ENCODE measurements at places on chromosomes 7 and 10.

DNA sequence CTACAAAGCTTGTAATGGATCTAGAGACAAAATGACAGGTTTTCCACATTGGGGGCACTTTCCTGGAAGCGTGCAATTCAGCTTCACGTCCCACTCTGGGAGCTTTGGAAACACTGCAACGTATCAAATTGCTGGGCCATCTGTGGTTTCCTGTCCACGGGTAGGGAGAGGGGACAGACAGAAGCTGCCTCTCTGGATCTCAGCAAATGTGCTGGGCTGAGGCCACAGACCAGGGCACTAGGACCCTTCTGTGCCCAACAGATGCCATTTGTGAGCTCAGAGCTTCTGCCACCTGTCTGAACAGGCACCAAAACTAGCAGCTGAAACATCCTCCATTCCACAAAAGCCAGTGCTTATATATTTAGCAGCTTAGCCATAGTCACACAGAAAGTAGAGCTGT, 40.9 kb upstream of the FRMD4A start:
- no peak for DNase-seq

GRCh38 chr7:2670720-2671391, 17.1 kb upstream of the AMZ1 start:
- peak; percentile 26 for DNase-seq

GRCh38 chr7:47197486-47197885, 384.4 kb downstream of the TNS3 start:
- no peak for DNase-seq

GRCh38 chr10:13917791-13918190, 331.0 kb downstream of the PRPF18 start:
- no peak for DNase-seq

GRCh38 chr10:1966712-1967376, 229.5 kb upstream of the ADARB2 start:
- no peak for DNase-seq

DNA sequence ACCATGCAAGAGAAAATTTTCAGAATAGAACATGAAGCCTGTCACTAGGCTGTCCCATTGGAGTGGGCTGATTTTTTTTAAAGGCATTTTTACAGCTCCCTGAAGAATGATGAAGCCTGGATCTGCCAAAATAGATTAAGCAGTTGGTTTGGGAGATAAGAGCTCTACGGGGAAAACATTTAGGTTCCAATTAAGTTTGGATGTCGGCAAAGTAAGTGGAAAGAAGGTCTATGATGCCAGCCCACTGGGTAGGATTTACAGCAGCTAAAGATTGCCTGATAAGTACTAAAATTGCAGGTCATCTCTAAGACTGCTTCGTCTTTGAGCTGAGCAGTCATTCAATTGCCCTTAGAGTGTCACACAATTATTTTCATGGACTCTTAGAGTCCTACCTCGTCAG, 939.2 kb upstream of the CELF2 start:
- DNase-seq, result no peak

DNA sequence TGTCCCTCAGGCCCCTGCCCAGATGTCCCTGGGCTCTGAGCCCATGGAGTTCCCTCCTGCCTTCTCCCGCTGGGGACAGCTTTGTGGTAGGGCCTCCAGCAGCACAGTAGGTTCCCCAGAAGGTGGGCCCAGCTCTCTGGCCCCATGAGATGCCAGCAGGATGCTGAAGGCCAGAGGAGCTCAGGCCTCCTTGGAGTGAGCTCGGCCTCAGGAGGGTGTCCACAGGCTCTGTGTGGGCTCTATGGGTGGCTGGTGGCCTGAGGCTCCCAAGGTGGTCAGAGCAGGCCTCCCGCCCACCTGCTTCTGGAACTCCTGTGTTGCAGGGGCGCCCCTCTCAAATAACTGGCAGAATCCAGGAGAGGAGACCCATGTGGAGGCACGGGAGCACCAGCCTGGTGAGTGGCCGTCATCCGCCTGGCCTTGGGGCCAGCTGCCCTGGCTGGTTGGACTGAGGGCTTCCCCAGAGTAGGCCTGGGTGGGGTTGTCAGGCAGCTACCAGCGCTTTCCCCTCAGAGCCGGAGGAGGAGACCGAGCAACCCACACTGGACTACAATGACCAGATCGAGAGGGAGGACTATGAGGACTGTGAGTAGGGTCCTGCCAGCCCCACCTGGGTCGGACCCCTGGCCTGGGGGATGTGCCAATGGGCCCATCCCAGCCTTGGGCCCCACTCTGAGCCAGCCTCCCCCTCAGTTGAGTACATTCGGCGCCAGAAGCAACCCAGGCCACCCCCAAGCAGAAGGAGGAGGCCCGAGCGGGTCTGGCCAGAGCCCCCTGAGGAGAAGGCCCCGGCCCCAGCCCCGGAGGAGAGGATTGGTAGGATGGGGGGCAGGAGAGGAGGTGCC, 3.2 kb downstream of the AEBP1 start:
- DNase-seq, result no peak

DNA sequence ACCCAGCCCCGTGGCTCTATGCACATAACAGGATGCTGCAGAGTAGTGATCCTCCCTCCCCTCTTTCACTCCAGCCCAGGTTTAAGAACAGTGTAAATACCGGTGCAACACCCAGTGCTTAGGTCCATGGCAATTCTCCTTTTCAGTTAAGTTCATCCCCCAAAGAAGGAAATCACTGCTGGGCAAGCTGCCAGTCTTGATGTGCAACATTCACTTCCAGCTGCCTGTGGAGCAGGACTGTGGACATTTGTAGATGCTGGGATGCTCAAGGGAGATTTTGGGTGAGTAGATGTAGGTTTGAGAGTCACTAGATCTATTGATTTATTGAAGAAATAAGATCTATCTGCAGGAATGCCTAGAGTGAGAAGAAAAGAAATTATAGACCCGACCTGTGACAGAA, 294.3 kb upstream of the KIAA1217 start:
- DNase-seq, result no peak

DNA sequence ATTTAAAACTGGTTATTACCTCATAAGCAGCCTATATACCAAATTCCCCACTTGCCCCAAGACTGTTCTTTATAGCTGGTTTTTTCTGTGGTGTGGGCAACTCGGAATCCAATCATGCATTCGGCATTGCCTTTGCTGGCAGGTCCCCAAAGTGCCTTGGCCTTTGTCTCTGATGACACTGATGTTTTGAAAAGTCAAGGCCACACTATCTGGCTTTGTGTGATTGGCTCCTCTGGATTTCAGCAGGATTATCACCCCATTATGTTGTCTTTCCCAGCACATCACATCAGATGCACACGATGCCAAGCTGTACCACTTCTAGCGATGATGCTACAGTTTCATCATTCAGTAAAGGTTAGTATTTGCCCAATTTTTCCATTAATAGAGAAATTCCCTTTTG, 97.7 kb downstream of the USP6NL start:
- no peak for DNase-seq

GRCh38 chr7:71323726-71324125, 191.8 kb downstream of the GALNT17 start:
- no peak for DNase-seq

GRCh38 chr10:58241346-58241745, 26.3 kb downstream of the IPMK start:
- no peak for DNase-seq

GRCh38 chr10:1449572-1450205, 287.6 kb downstream of the ADARB2 start:
- DNase-seq, result no peak

DNA sequence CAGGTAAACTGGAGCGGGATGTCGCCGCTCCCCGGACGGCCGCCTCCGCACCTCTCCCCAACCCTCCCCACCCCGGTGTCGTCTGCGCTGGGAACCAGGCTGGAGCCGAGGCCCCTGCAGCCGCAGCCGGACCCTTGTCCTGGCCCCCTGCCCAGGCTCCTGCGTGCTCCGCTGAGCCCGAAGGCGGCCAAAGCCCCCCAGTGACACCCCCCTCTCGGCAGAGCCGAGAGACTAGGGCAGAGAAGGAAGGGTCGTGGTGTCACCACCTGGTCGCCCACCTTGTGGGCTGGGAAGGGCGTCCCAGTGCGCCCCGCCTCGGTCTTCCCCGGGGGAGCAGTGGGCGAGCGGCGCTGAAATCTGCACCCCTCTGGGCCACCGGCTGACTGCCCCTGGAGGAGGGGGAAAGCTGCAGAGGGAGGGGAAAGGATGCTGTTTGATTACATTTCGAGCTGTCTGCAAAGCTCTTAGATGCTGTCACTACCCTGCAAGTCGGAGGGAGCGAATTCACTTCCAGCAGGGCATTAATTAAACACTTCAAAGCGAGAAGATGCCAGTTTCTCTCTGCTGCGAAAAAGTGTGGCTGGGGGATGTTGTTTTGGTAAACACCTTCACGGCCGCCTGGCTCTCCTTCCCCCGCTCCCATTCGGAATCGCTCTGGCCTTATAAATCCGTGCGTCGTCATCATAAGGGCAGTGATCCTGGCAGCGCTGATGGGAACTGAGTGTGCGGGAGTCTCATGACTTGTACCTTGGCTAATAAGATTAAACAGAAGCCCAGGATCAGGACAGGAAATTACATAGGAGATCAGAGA, 622 bp downstream of the DYNC1I1 start:
- DNase-seq, result no peak

- DNase-seq, result no peak
Measured at GRCh38 chr10:117441812-117442443, 66.7 kb upstream of the PDZD8 start.

GRCh38 chr7:83153419-83153818, 9.3 kb downstream of the PCLO start:
- no peak for DNase-seq

DNA sequence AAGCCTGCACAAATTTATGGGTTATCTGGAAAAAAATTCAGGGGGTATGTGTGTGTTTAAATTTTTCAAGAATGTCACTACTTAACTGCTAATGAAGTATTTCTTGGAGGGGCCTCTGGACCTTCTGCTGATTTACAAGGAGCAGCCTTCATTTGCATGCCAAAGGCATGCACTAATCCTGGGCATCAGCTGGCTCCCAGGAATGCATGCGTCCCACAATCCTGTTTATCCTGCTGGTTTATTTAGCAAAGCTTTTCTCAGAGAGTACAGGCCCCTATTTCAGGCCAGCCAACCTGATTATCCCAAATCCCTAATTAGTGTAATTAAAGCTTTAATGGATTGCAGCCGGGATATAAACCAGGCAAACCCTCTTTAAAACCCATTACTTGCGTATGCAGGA, 170.4 kb downstream of the TAX1BP1 start:
- DNase-seq, result no peak

GRCh38 chr10:27225642-27226257, 14.8 kb downstream of the ACBD5 start:
- no peak for DNase-seq

GRCh38 chr10:98078774-98079173, 48.4 kb upstream of the CRTAC1 start:
- no peak for DNase-seq

- no peak for DNase-seq
Measured at GRCh38 chr7:157990226-157990880, 597.3 kb downstream of the PTPRN2 start.

DNA sequence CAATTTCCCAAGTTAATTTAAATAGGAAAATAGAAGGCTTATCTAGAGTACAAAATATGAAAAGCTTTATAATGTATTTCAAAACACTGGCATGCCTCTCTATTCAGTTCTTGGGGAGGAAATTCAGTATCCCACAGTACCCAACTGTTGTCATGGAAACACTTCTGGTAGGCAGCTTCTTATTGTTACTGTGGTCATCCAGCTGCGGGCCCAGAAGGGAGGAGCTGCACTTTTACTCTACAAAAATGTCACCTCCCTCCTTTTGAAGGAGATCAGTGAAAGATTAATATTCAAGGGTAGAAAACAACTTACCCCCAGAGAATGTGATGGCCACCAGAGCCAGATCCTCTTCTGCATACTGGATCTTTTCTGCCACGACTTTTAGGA, 202.8 kb downstream of the RAPGEF5 start:
- no peak for DNase-seq

DNA sequence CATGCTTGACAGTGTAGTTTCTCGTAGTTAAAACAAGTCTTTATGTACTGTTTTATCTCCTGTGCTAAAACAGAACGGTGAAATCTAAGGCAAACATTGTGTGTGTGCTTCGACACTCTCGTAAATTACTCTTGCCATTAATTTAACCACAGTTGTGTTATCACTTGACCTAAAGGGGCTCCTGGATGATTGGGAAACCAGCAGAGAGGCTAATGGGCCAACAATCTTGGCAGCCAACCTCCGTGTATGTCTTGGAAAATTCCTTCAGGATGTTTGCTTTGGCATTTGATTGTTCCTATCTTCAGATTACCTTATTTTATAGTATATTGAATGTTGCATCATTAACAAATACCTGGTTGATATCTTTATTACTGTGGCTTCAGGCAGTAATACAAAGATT, 409.5 kb downstream of the SDK1 start:
- no peak for DNase-seq

- no peak for DNase-seq
Measured at GRCh38 chr10:77037735-77038403, 599.7 kb downstream of the KCNMA1 start.

DNA sequence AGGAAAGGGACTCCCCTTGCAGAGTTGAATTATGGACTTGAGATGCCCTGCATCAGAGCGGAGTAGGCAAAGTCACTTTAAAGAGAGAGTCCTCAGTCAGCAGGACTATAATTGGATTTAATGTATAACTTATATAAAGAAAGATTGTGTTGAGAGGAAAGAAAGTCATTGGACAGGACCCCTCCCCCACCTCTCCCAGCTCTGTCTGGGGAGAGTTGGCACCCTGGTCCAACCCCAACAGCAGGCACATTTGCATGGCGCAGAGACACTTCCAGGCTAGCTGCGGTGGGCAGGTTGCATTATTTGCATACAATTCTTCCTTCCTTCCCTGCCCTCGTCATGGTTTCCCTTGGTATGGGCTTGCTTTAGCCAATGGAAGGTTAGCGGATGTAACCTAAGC, 46.1 kb upstream of the NPTX2 start:
- DNase-seq, result no peak

GRCh38 chr10:86653379-86653778, 968 bp upstream of the OPN4 start:
- no peak for DNase-seq

DNA sequence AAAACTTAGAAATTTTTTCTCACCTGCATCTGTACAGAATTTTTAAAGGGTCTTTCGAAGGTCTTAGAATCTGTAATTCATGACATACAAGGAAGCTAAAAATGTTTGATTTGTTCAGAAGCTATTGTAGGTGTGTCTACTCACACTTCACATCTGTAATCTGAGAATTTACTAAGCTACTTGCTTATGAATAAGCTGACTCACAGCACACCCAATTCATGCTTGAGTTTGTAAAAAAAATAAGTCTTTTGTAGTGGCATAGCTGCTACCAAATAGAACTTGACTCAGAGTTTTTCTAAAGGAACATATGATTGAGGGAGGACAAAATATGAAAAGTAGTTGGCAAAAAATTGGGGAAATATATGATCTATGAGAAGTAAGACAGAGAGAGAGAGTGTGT, 12.7 kb upstream of the AGR2 start:
- no peak for DNase-seq

GRCh38 chr7:118502235-118502634, 277.7 kb downstream of the ANKRD7 start:
- DNase-seq, result no peak

DNA sequence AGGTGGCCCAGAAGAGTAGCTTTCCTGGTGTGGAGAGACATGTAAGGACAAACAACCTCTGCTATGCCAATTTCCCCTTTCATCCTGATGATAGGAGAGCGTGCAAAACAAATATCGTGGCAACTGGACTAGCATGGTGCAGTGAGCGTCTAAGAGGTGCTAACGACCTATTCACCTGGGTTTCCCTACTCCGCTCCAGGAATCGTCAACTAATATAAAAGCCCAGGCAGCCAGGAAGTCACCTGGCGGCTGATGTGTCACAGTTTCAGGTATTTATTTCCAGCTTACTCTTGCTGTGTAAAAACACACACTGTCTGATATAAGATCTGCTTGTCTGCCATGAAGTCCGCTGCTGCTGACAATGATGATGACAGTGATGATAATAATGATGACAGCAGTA, 56.5 kb upstream of the EFCAB10 start:
- DNase-seq, result no peak

- DNase-seq, result no peak
Measured at GRCh38 chr7:3250725-3251124, 50.3 kb upstream of the SDK1 start.

Measured in stimulated activated CD8-positive, alpha-beta memory T cell treated with anti-CD3 and anti-CD28 coated beads, Interleukin-15, amount 100 ng/mL, for 4 hours (primary cell).